Sigmoid colon (tissue), 7 donors: ENCODE measurements at places on chromosomes 4 and X. TPM values are rescaled to one million over a fixed set of nuclear protein-coding genes. Genes with fewer than 3 reads are reported as not detected.

GRCh38 chr4:24559889-24560288 is 24.5 kb downstream of the DHX15 start:
- H3K36me3 ChIP-seq = no peaks in the 10 kb centered on the region
- no peak for DNase-seq
- H3K27ac ChIP-seq = peak overlapping the region; percentile 13

Gene RAP2C
- 15.6 TPM for total RNA-seq

Gene DDX60
- 11.4 TPM for total RNA-seq

Gene PABPC1L2A
- not detected for total RNA-seq

Gene IL1RAPL1
- 0.81 TPM for total RNA-seq
